ENCODE measurements at places on chromosomes 5 and 9. TPM values are rescaled to one million over a fixed set of nuclear protein-coding genes. Genes with fewer than 3 reads are reported as not detected.

Gene MSX2
- not detected for total RNA-seq

Gene CCL27
- 0.31 TPM for total RNA-seq

DNA sequence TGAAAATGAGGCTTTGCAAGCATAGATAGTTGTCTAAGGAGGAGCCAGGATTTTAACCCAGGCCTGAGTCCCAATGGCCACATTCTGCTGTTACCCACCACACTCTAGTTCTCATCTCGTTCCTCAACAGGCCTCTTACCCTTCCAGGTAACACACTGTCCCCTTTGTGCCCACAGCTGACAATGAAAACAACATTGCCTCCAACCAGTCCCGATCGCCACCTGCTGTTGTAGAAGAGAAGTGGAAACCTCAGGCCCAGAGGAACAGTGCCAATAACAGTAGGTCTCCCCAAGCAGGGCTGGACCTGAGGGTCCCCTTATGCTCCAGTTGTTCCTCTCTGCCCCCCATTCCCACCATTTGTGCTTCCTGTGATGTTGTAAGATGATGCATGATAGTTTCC lies 30.4 kb downstream of the AMBP start:
- DNase-seq, result no peak

- no peak for DNase-seq
These were observed 51.0 kb upstream of the EGFLAM start for GRCh38 chr5:38207343-38207742.

GRCh38 chr5:90355635-90356034 lies 53.9 kb downstream of the CETN3 start:
- no peak for DNase-seq

Measured in occipital lobe (tissue), 3 donors.